Smooth muscle cell of trachea (primary cell): ENCODE measurements at places on chromosomes 12 and 14. TPM values are rescaled to one million over a fixed set of nuclear protein-coding genes. Genes with fewer than 3 reads are reported as not detected.

Gene P3H3
- total RNA-seq = 121 and 150 TPM in 2 replicates

Gene SSTR1
- 0.87 and 1.2 TPM in 2 replicates for total RNA-seq

Gene DUSP16
- total RNA-seq = 9.6 and 11.8 TPM in 2 replicates

Gene EML5
- 0.44 and 0.50 TPM in 2 replicates for total RNA-seq

Gene NAV3
- total RNA-seq = 41.2 and 48.0 TPM in 2 replicates

Gene TC2N
- 0.29 and 1.2 TPM in 2 replicates for total RNA-seq

Gene MFAP5
- 12.5 and 14.9 TPM in 2 replicates for total RNA-seq

Gene KRT72
- not detected in 2 replicates for total RNA-seq

Gene LMNTD1
- 0.44 TPM in 1 of 2 replicates, not detected in the other for total RNA-seq

Gene CRACR2A
- 13.1 and 15.0 TPM in 2 replicates for total RNA-seq

Gene SLC17A8
- not detected in 2 replicates for total RNA-seq

Gene EGLN3
- total RNA-seq = 0.29 and 0.83 TPM in 2 replicates

Gene OVCH1
- total RNA-seq = 0.15 and 0.83 TPM in 2 replicates

Gene PIK3C2G
- total RNA-seq = not detected in 2 replicates

Gene PRB2
- not detected in 2 replicates for total RNA-seq

Gene C12orf54
- total RNA-seq = not detected in 2 replicates

Gene LRP1-AS
- total RNA-seq = not detected in 2 replicates

Gene TAS2R7
- not detected in 2 replicates for total RNA-seq

Gene BATF
- total RNA-seq = not detected in 2 replicates

Gene CCDC196
- total RNA-seq = not detected in 2 replicates

Gene PMEL
- 0.33 and 1.6 TPM in 2 replicates for total RNA-seq

Gene SCNN1A
- under 0.01 TPM in 1 of 2 replicates, not detected in the other for total RNA-seq
